ENCODE measurements at places on chromosomes 1 and 21.

GRCh38 chr1:208291923-208292711 lies 47.9 kb upstream of the PLXNA2 start:
- DNase-seq, result no peak

DNA sequence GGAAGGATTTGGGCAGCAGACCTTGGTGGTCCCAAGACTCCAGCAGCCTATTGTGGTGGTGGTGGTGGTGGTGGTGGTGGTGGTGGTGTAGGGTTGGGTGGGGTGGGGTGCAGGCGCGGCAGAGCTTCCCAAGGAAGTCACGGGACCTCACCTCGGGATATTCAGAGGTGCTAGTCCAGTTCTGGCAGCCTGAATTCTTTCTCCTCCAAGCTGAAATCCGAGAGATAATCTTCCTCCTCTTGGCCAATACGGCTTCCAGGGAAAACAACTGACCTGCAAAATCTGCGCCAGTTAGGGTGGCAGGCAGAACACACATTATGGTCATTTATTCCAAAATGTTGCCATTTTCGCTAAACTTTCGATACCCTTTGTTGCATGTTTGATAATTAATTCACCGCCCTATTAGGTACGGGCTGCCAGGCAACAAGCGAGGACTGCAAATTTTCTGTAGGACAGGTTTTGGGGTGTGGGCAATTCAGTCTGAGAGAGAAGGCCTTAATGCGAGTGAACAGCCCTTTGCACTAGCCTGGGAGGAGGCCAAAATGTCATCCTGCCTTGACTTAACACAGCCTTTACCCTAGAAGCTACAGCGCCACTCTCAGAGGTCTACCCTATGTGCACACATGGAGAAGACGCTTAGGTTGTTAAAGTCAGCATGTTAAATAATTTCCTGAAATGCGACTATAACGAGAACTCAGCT lies 33.2 kb upstream of the BSDC1 start:
- DNase-seq, result no peak

GRCh38 chr1:206015071-206015470 lies 8.6 kb downstream of the CTSE start:
- no peak for DNase-seq

GRCh38 chr1:116851846-116852245 lies 57.9 kb upstream of the PTGFRN start:
- DNase-seq, result no peak

DNA sequence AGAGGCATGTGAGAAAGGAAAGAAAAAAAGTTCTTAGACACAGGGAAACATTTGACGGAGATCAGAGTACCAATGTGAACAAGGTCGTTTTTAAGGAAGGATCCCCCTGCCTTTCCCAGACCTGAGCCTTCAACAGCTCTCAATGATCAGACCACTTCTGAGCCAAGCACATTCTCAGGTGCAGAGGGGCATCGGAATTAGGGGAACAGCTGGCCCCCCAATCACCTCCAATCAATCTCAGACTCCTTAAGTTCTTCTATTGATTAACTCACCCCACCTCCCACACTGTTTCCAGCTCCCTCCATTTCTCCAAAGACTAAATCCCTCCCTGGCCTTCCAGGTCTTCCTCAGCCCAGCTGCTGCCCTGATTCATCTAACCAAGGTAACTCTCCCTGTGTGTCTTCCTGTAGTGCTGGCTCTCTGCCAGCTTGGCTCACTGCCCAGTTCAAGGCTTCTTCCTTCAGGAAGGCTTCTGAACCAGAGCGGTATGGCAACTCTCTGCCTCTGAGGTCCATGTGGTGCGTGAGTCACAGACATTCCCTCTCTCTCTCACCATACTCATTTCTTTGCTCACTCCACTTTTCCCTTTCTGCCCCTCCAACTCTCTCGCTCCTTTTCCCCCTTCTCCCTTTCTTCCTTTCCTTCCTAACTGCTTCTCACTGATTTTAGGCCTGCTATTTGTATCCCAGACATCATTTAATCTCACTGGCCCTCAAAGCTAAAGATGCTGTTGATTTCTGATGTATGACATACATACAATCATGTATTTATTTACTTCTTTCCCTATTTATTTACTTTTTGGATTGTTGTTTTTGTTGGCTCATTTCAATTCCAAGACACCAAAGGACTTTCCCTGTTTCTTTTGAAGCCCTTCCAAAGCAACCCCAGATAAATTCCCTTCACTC lies 18.1 kb downstream of the CFAP45 start:
- peak; percentile 28 for DNase-seq

DNA sequence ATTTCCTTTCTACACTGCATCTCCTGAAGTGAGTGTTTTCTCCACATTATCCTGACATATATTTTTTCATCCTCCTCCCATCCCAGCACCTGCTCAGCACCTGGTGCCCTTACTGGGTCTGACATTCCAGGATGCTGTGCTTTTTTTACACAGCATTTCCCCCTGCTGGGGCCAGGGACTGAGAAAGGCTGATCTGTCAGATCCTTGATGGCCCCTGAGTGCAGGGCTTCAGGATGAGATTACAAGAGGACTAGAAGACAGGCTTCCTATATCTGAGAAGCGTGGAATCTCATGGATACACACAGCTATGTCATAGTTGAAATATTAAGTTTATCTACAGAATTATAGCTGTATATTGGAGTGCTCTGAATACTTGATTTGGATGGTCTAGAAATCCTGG lies 24.4 kb downstream of the RCAN1 start:
- DNase-seq, result no peak

- no peak for DNase-seq
Measured at GRCh38 chr1:20626524-20626923, 6.7 kb upstream of the PINK1 start.

DNA sequence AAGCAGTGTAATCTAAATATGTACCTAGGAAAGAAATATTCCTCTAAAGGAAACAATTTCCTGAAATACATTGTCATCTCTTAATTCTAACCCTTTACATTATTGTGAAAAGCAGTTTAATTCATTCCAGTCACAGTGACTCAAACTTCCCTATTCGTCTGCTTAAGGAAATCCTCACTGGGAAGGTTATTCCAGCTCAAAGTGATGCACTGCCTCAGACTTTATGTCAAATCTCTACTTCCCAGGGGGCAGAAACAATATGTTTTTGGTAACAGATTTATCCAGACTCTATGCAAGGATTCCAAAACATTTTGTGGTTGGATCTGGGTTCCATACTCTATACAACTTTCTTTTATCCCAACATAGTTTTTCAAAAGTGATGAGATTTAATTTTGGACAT lies 145.2 kb downstream of the NTMT2 start:
- no peak for DNase-seq

- no peak for DNase-seq
Measured at GRCh38 chr1:192943108-192943507, 116.1 kb downstream of the UCHL5 start.

DNA sequence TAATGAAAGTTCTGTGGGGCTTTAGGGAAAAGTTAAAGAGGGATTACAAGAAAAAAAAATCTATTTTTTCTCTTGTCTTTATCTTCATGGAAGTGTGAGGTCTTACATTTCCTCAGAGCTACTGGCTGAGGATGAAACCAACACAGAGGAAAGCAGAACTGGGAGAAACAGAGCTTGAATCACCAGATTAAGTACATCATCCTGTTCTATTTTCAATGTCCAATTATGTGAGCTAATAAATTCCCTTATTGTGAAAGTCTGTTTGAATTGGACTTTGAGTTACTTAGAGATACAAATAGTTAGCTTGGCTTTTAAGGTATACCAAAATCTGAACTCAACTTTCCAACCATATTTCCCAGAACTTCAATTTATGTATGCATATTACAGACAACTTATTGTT lies 69.2 kb downstream of the LPGAT1 start:
- DNase-seq, result no peak

DNA sequence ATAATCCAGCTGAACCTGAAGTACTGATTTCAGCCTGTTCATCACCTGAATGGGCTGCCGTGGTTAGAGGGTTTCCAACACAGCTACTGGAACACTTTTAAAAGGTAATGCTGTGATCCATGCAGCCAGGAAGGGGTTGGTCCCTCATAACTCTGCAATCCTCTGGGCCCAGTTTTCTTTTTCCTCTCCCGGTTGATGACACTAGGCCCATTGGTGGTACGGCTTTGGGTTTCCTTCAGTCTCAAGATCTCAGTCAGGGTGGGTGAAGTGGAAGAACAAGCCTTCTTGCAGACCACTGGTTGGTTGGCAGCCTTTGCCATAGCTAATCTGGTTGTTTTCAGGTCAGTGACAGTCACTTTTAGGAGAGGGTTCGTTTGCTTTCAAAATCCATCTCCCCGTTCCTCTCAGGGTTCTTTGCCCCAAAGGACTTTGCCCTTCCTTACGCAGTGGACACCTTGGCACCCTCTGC lies 502 bp upstream of the SLC35A3 start:
- no peak for DNase-seq

- no peak for DNase-seq
Measured at GRCh38 chr1:247434005-247434404, 18.0 kb downstream of the NLRP3 start.

DNA sequence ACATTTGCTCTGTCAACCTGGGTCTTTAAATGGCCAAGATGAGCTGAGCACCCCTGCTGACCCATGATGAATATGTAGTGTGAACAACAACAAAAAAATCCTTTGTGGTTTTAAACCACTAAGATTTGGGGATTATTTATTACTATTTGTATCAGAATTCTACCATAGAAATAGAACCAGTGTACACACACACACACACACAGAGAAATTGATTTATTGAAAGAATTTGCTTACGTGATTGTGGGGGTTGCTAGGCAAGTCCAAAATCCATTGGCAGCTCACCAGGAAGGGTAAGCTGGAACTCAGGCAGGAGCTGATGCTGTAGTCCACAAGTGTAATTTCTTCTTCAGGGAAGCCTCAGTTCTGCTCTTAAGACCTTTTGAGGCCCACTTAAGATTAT lies 82.5 kb upstream of the MAP1LC3C start:
- no peak for DNase-seq

DNA sequence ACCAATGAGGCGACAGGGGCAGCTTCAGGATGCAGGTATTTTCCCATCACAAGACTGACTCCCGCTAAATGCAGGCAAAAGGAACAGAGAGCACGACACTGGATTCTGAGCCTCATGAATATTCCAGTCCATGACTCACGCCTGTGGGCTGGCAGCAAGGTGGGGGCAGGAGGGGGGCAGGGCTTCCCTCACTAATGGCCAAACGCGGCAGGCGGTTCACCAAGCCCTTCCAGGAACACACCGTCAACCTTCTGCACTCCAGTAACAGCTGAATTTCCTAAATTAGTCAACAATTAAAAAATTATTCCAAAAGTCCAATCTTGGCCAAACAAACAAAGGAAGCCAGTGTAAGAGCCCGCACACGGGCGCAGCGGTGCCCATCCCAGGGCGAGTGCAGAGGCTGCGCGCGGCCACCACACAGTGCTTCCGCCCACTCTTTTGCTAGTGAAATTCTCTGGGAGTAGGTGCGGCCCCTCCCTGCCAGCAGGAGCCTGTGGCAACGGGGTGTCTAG lies 12.5 kb upstream of the GPR153 start:
- no peak for DNase-seq

- DNase-seq, result no peak
Measured at GRCh38 chr1:2151252-2151651, 43.3 kb downstream of the FAAP20 start.

- peak; percentile 99 for DNase-seq
Measured at GRCh38 chr1:92831762-92832536, at the start of gene RPL5. TSS of gene RPL5 (plus strand) at chr1:92832040. CDS start at chr1:92832115, 75 bp downstream.

DNA sequence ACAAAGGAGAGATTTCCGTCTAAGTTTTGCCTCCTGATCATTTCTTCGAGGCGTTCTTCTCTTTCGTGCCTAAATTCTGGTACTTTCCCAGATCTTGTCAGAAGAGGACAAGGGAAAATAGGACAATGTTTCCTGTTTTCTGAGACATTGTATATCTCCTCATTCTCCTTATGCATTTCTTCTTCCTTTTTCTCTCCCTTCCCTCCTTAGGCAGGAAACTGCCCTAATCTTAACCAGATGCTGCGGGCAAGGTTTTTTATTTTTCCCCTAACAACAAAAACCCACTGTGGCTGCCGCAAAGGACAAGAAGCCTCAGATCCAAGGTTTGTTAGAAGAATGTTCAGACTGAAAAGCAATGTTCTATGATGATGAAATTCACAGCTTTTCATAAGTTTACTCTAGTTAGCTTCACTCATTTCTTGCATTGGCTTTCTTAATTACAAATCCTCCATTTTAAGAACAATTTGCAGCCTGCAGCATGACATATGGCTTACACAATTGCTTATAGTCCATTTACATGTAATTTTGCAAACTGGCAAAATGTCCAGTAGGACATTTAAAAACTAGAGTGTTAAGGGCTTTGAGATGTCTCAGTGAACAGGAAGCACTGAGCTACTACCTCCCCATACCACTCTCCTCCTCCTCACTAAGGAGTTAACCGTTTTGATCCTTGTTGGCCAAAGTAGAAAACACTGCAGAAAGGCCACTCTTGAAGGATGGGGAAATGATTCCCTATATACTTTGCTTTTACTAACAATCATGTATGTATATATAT lies 624 bp downstream of the CTSK start:
- no peak for DNase-seq

- peak; percentile 71 for DNase-seq
Measured at GRCh38 chr1:26862781-26863684, at the start of gene SFN. TSS of gene SFN (plus strand) at chr1:26863149. CDS start at chr1:26863213, 64 bp downstream.

DNA sequence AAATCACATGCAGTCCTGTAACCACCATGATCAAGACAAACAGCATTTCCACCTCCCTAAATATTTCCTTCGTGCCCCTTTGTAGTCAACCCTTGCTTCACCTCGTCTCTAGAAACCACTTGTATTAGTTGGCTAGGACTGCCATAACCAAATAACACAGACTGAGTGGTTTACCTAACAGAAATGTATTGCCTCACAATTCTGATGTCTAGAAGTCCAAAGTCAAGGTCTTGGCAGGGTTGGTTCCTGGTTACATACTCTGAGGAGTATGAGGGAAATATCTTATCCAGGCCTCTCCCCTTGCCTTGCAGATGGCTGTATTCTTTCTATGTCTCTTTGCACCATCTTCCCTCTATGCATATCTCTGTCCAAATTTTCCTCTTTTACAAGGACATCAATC lies 23.3 kb upstream of the FRRS1 start:
- no peak for DNase-seq

GRCh38 chr21:24897883-24898282 lies 709.4 kb downstream of the MRPL39 start:
- DNase-seq, result no peak

Measured in GM12865 (cell line).